Stimulated activated CD8-positive, alpha-beta memory T cell treated with anti-CD3 and anti-CD28 coated beads, Interleukin-4, amount 100 ng/mL, for 4 hours (primary cell): ENCODE measurements at places on chromosomes 1 and 21.

GRCh38 chr1:224759681-224760091 is 143.6 kb downstream of the CNIH3 start:
- DNase-seq = no peak

- DNase-seq = no peak
These were observed 61.5 kb downstream of the KIF1B start for GRCh38 chr1:10271869-10272268.

DNA sequence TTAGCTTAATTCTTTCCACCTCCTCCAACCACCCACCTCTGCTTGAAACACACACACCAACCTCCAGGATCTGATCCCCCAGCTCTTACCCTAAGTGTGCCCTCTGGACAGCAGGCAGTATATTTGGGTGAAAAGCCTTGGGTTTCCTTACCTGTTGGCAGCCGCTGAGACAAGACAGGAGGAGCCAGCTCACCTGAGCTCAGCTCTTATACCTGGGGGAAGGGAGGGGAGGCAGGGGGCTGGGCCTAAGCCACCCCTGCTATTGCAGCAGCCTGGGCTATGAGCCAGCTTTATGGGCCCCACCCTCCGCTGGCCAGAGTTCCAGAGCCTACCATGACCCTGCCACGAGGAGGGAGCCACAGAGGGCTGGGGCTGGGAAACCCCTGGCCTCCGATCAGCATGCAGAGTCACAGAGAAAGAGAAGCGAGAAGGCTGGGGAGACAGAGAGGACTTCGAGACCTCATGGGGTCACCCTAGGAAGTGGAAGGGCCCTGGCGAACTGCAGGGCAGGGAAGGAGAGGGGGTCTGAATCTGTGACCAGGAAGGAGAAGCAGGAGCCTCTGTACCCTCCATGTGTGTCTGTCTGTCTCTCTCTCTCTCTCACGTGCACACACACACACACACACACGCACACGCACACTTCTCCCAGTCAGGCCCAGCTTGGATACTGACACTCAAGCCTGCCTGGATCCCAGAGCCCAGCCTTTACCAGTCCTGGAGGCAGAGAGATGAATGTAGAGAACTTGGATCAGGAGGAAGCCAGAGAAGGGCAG is at the start of gene S100A14:
Gene S100A14 (minus strand): TSS at position 182 of the 773 bp plus-strand sequence. CDS start 467 bp downstream, outside the sequence.
- no peak for DNase-seq

- DNase-seq = no peak
These were observed 633.9 kb upstream of the PTBP2 start for GRCh38 chr1:96087719-96088118.

DNA sequence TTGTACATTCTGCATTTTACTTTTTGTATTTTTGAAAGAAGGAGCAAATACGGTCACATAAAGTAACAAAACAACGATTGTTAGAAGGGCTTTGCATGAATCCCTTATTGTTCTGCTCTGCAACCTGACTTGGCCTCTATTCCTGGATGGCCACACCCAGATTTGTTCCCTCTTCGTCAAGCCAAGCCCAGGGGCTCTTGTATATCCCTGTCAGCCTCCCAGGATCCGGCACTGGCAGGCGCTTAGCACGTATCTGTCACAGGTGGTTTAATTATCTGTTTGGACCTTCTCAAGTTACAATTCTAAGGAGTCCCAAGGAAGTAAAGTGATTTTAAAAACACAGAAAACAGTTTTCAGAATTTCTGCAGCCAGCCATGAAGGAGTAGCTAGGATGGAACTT is 28.0 kb downstream of the CRYAA start:
- DNase-seq = no peak
